Hematopoietic multipotent progenitor cell treated with erythropoietin and hydrocortisone succinate and interleukin-3 and kit ligand, for 17 days (in vitro differentiated cells): ENCODE measurements at places on chromosomes 16 and 17.

- DNase-seq, result no peak
Observed at GRCh38 chr16:47371271-47372014, 89.4 kb downstream of the ITFG1 start.

GRCh38 chr17:49814781-49815529 lies 26.5 kb downstream of the KAT7 start:
- no peak for DNase-seq

- no peak for DNase-seq
Observed at GRCh38 chr16:83771306-83771942, 36.4 kb upstream of the HSBP1 start.

DNA sequence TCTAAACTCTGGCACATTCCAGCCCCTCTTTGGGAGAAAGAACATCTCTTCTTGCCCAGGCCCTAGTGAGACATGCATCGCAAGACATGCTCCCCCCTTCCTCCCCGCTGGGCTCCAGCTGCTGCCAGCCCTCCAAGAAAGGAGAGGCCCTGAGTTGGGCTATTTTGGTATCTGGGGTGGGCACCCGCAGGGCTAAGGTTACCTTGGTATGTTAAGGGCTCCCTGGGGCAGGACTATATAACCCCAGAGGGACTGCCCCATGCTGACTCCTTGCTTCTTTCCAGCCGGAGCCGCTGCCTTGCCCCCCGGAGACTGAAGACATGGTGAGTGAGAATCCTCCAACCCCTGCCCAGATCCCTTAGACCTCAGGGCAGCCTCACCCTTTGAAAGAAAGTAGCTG lies at the start of gene MYL11:
TSS of gene MYL11 (plus strand) at position 265 of the 400 bp plus-strand sequence. CDS start at position 321, 56 bp downstream.
- DNase-seq, result no peak

- no peak for DNase-seq
Observed at GRCh38 chr17:83194761-83195329, 115.4 kb downstream of the METRNL start.

- no peak for DNase-seq
Observed at GRCh38 chr17:61017317-61018006, 339.8 kb downstream of the BCAS3 start.

- no peak for DNase-seq
Observed at GRCh38 chr17:66543526-66543925, 241.1 kb downstream of the PRKCA start.
